ENCODE measurements at places on chromosomes 5 and 9.

GRCh38 chr5:960551-960950 is 48.1 kb upstream of the NKD2 start:
- no peak for DNase-seq

GRCh38 chr5:9497347-9497746 is 48.5 kb downstream of the SEMA5A start:
- no peak for DNase-seq

- no peak for DNase-seq
These were observed 1252.6 kb upstream of the NUDT12 start for GRCh38 chr5:104815212-104815611.

GRCh38 chr9:23552876-23553601 is 273.0 kb downstream of the ELAVL2 start:
- DNase-seq, result no peak

DNA sequence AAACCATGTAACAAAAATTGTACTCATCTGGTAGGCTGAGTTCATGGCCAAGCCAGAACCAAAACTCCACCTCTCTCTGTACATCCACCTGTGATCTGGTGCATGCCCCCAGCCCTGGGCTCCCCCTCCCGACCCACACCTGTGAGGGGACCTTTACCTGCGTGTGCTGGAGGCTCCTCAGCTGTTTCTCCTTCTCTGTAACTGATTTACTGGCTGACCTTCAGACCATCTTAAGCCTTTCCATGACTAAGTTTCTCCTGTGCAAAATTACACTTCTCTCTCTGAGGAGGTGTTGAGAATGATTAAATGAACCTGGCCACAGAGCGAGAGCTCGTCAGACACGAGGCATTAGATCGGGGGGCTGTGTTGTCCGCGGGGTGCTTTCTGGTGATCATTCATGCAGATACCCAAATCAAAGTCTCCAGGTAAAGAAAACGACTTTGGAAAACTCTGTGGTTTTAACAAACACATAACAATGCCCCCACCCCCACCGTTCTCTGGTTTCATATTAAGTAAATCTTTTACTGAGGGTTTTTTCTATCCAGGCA is 136.4 kb downstream of the SEMA5A start:
- DNase-seq, result no peak

- DNase-seq, result no peak
These were observed 45.2 kb downstream of the UBE2QL1 start for GRCh38 chr5:6493681-6494454.

- no peak for DNase-seq
These were observed 51.4 kb upstream of the DAB2 start for GRCh38 chr5:39475881-39476842.

- DNase-seq, result no peak
These were observed 36.9 kb downstream of the ANKRD33B start for GRCh38 chr5:10600626-10601245.

DNA sequence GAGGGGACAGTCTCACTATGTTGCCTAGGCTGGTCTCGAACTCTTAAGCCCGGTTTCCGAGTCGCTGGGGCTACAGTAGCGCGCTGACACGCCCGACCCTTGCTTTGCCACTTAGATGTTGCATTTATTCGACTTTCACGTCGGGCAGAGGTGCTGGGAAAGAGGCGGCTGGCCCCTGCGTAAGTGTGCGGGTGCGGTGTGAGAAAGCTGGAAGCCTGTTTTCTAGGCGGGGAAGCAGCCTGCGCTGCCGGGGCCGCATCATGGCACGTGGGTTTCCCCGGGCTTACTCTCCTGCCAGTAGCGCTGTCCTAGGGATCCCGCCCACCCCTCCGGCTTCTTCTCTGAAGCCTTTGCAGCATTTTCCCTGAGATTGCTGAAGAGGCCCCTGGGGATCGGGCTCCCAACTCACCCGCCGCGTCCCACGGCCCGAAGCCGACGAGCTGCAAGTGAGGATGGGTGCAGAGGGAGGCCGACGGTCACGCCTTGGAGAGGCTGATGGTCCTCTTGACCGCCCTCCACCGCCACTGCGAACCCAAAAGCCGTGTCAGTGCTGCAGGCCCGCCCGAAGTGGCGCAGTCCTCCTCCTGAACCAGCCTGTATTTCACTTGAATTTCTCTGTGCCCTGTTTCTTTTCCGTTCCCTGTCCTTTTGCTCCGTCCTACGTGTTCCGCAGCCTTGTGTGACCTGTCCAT is 5.8 kb upstream of the TRIM41 start:
- DNase-seq, result peak; percentile 27

DNA sequence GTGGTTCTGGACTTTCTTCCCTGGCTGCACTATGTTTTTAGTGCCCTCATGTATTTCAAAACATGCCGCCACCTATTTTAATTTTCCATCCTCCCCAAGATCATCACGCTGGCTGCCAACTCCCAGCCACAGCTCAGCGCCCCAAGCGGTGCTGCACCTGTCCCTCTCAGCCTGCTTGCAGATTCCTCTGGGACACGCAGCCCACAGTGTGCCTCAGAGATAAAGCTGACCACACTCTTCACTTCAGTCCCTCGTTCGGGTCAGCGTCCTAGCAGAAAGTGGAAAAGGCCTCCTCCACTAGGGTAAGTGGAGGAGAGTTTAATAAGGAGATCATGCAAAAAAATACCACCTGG is 56.2 kb upstream of the CKS2 start:
- DNase-seq, result no peak

DNA sequence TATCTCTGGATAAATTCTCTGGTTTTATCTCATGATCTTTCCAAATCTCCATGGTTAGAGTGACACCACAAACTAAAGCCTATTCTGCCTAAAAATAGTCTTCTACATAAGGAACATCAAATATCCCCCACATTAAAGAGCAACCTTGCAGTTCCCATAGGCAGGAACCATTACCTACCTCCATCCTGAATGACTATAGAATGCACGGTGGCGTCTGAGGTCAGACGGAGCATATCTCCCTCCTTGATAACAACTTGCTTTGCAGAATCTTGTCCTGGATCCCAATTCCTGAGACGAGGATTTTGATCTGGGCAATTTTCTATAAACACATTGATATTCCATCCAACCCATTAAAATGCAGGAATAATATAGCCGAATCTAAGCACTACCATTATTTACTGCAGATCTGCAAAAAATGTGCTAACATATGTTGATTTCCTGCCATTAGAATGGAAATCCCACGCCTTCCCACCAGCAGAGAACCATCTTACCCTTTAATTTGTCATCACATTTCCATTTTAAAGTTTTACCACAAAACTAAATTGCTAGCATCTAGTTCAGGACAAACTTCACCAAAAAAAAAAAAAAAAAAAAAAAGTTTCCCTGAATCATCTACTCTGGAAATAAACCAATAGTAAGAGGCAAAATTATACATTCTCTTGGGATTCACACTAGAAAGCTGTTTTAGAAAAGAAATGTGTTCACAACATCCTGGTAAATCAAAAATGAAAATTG is 22.1 kb downstream of the CEMIP2 start:
- DNase-seq, result no peak

DNA sequence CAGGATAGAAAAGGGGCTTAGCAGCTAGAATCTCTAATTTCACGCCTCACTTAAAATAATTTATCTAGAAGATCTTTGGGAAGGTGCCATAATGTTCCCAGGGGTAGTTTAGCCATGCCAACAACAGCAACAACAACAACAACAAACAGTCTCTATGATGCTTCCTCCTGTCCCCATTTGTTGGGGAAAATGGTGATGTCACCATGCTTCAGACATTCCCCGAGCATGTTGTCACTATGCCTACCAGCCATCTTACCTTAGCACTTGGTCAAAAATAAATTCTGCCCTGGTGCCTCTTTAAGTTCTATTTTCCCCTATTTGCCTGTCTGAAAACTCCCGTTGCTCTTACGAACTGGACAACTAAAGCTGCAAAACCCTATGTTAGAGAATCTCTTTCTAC is 76.6 kb downstream of the KCNN2 start:
- DNase-seq, result no peak

DNA sequence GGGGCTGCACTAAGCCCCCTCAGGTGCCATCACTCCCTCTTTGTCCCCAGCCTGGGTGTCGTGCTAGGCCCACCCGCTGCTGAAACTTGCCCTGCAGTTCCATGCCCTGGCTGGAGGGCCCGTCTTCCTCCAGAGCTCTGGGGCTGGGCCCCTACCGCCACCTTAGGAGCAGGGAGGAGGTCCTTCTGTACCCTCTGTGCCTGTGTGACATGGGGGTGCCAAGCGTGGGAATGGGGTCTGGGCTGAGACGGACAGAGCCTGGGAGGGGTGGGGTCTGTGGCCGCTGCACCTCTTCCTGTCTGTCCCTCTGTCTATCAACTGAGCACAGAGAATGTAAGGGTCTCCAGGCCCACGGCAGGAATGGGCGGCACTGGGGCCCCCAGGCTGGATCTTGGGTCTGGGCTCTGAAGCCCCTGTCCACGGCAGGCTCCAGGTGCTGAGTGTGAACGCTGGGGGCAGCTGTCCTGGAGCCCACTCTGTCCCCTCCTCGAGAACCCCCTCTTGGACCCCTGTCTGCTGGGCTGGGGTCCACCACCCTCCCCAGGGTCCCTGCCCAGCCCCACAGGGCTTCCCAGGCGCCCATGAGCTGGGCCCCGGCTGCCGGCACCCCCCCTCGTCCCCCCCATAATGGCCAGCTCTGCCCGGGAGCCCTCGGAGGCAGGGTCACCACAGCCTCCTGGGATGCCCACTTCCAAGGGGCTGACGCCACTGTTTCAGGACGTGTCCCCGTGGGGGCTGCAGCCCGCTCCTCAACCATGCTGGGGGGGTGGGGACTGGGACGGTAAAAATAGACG is 15.8 kb upstream of the NRARP start:
- DNase-seq, result no peak

DNA sequence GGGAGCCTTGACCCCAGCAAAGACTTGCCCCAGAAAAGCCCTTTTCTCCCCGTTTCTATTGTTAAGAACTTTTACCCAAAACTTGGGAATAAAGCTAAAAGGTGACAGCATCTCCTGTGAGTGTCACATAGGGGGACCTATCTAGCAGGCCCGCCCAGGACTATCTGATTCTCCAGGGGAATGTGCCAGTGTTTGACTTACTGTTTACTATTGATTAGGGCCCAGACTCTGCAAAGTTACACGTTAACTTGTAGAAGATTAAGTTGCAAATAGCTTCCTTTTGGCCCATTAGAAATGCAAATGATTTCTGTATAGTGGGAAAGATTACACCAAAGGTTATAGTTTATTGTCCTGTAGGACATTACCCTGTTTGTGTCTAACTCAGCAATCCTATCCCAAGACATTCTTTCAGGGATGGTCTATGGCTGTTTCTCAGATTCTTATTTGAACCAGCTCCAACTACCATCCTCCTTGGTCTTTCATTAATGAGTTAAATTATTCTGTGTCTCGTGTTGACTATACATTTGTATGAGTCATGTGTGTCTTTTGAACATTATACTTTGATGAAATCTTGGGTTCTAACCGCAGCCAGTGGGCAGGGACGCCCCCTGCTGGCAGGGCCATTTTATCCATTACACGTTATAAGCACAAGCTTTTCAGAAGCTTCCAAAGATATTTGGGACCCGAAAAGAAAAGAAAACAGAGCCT is 60.7 kb downstream of the HRH2 start:
- peak; percentile 17 for DNase-seq

DNA sequence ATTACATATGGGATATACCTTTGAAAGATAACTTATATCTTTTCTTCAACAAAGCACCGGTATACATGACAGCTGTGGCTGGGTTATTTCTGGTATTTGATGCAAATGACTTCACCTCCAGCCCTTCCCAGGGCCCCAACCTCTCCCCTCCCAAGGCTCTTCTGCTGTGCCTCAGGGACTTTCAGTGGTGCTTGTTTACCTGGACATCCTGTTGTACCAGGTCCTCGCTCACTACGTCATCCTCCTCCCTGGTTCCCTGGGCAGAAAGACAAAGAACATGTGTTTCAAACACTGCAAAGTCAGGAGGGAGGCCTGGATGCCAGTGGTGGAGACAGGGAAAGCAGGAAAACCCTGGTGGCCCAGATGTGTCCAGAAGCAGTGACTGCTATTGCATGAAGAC is 23.4 kb downstream of the ANXA6 start:
- DNase-seq, result no peak

DNA sequence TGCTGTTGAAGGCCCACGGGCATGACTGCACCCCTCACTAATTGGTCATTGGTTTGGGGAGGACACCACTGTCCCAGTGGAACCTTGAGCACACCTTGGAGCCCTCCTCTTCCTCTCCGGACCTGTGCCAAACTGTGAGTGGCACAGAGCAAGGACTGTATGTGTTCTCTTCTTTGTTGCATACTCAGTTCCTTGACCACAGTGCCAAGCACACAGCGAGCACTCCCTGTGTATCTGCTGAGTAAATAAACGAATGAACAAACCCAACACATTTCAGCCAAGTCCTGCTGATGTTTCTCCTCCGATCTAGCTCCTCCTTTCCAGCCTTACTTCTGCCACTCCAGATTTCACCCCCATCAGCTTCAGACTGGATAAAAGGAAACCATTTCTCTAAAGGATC is 2.7 kb upstream of the TRIM52 start:
- no peak for DNase-seq

DNA sequence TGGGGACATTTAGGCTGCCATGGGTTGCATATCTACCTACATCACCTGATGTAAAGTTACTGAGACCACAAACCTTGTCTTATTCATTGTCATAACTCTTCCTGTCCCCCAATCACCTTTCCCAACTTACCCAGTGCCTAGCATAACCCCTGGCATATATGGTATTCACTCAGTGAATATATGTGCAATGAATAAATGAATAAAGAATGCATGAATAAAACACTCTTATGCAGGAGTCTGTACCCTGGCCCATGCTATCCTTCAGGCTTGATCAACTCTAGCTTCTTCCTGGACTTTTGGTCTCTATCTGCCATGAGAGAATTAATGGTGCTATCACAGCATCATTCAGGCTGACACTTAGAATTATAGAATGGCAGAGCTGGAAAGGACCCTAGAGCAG is 285.2 kb downstream of the SMARCA2 start:
- DNase-seq, result no peak

DNA sequence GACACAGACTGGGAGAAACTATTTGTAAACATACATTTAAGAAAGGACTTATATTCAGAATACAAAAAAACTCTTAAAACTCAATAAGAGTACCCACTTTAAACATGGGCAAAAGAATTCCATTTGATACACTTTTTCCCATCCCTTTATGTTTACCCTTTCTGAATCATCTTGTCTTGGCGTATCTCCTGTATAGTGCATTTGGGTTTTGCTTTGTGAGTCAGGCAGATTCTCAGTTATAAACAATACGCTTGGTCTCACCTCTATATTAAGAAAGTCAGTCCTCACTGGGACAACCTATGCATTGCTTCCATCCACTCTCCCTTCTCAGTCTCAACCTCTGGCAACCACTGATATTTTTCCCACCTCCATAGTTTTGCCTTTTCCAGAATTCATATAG is 27.3 kb upstream of the ADAMTS6 start:
- DNase-seq, result no peak

DNA sequence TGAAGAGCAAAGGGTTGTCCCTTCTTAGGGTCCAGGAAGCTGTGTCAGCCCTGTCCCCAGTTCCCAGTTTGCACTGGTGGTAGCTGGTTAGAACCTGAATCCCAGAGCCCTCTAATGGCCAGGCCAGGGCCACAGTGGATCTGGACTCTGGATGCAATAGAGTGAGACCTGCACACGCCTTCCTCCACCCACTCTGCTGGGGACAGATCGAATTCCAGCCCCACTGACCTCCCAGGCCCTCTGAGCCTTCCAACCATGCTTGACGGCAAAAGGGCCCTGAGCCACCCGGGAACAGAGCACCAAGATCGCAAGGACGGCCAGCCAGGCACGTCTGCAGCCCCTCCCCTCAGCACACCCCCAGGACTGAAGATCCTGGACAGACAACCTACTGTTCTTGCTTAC is 23.7 kb downstream of the NAIF1 start:
- DNase-seq, result no peak
